ENCODE measurements at places on chromosomes 3 and 15. TPM values are rescaled to one million over a fixed set of nuclear protein-coding genes. Genes with fewer than 3 reads are reported as not detected.
A peak's percentile ranks its signal among the peaks of the same experiment; 100 is the strongest.

GRCh38 chr15:67829647-67830504, 4.6 kb downstream of the SKOR1 start:
- DNase-seq: no peak

- DNase-seq: no peak
These were observed 36.3 kb downstream of the PAK2 start for GRCh38 chr3:196775938-196776337.

GRCh38 chr3:132539681-132540080, 57.4 kb upstream of the ACKR4 start:
- DNase-seq: no peak

DNA sequence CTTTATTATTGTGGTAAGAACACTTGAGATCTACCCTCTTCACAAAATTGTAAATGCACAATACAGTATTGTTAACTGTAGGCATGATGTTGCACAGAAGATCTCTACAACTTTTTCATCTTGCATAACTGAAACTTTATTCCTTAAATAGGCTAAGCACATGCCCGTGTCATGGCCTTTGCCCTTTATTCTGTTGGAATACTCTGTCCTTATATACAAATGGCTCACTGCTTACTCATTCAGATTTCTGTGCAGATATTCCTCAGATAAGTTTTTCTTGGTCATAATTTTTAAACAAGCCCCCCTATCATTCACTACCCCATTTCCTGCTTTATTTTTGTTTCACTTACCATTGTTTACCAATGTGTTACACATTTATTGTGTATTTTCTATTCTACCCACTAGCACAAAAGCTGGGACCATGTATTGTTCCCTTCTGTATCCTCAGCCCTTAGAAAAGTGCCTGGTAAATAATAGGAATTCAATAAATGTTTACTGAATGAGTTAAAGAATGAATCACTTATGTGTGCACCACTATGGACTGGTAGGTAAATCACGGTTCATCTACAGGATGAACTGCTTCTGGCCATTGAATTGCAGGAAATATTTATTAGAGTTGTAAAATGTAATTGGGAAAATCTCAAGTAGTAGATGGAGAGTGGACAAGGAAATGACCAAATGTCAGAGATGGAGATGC, 151.0 kb downstream of the CPNE4 start:
- DNase-seq: no peak

DNA sequence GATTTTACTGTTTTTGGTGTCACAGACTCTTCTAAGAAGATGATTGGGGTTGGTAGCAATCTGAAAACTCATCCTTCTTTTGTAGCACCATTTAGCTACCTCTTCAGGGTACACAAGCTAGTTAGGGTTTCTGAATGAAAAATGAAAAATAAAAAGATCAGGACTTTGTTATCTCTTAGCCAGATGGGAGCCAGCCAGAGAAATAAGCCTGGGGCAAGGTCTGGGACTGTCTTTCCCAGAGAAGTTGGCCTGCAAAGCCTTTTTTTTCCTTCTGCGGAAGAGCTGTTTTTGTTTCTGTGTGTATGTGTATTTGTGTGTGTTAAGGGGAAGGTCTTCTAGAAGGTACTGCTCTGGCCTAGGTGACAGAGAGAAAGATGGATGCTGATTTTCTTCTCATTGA, 150.7 kb upstream of the AGTR1 start:
- DNase-seq: no peak

GRCh38 chr15:50358845-50359244, 3.8 kb upstream of the GABPB1 start:
- no peak for DNase-seq

GRCh38 chr3:53804697-53805462, 41.3 kb downstream of the CHDH start:
- DNase-seq: peak; percentile 81

- peak; percentile 57 for DNase-seq
These were observed 779.1 kb downstream of the MECOM start for GRCh38 chr3:168884353-168884903.

GRCh38 chr3:150370122-150370602, 37.9 kb upstream of the TSC22D2 start:
- DNase-seq: peak; percentile 92

DNA sequence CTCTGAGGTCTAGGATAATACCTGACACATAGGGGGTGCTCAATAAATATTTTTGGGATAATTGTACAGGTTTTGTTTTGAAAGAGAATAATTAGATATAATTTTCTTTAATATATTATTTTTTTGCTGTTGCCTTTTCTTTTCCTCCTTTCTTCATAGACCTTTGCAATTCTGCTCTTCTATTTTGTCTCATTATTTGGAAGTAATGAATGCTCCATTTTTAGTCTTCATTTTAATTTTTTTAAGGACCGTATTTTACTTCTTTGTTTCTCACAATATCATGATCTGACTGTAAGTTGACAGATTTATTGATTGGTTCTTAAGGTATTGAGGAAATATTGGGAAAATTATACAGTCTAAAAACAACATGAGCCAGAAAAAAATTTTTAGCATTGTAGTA, 150.5 kb upstream of the TMC3 start:
- DNase-seq: no peak

DNA sequence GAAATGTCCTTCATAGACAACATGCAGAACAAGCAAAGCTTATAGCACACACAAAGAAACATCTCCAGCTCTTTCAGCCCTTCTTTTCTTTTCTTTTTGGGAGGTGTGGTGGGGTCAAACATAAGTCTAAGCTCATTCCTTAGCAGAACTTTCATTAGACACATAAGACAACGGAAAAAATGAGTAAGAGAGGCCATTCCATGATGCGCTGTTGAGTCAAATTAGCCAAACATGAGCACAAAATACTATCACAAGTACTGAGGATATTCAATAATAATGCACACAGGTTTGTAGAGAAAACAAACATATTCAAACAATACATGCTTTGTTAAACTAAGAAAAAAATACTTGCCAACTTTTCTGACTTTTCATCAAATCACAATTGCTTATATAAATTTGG, 83.0 kb downstream of the PLOD2 start:
- DNase-seq: no peak

DNA sequence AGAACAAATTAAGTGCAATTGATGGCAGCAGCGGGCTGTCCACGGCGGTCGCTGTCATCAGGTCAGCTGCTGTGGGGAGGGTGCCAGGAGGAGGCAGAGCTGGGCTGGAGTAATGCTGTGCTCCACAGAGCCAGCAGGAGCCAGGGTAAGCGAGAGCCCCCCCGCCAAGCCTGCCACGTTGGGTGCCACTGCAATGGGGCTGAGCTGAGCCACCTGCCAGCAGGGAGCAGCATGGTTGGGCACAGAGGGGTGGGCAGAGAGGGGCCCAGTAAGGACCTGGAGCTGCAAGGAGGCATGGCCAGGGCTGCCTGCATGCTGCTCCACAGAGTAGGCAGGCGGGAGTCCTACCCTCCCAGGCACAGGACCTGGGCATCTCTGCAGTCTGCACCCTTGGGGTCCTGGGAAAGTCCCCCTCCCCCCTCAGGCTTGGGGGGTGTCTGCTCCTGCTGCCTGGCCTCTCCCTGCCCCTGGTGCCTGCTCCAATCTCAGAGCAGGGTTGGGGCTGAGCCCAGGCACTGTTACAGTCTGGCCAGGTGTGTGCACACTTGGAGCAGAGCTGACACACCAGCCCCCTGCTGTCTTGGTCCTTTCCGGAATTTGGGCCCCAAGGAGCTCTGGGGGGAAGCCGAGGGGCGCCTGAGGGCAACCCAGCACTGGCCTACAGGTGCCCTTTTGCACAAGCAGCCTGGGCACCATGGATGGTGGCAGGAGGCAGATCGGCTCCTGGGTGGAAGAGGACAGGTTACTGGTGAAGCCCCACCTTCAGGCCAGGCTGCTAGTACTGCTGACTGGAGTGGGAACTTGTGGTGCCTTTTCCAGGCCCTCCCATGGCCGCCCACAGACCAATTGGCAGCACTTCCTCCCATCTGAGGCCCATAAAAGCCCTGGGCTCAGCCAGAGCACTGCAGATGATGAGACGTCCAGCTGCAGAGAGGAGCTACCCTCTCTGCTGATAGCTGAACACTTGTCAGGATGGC, 8.5 kb upstream of the PIAS1 start:
- DNase-seq: no peak

The C2CD4A gene
- 0.72 TPM for total RNA-seq

The MNS1 gene
- 3.9 TPM for total RNA-seq

The MAGI1 gene
- total RNA-seq: 34.7 TPM

The EPHA6 gene
- total RNA-seq: 1.4 TPM

Measured in umbilical cord (tissue), 2 donors.